ENCODE measurements at places on chromosomes 13 and 19. TPM values are rescaled to one million over a fixed set of nuclear protein-coding genes. Genes with fewer than 3 reads are reported as not detected.

The TPRX1 gene
- not detected for total RNA-seq

The SPATA13 gene
- total RNA-seq, result 17.0 TPM

The TJP3 gene
- 3.7 TPM for total RNA-seq

The ZNF526 gene
- total RNA-seq, result 5.8 TPM

The DACH1 gene
- 1.0 TPM for total RNA-seq

The LRRC4B gene
- 0.33 TPM for total RNA-seq

The OCEL1 gene
- total RNA-seq, result 3.3 TPM

The TNNT1 gene
- 2,342 TPM for total RNA-seq
